ENCODE measurements at places on chromosomes 2 and 18. TPM values are rescaled to one million over a fixed set of nuclear protein-coding genes. Genes with fewer than 3 reads are reported as not detected.

The GPR35 gene
- polyA plus RNA-seq = 44.2 TPM

DNA sequence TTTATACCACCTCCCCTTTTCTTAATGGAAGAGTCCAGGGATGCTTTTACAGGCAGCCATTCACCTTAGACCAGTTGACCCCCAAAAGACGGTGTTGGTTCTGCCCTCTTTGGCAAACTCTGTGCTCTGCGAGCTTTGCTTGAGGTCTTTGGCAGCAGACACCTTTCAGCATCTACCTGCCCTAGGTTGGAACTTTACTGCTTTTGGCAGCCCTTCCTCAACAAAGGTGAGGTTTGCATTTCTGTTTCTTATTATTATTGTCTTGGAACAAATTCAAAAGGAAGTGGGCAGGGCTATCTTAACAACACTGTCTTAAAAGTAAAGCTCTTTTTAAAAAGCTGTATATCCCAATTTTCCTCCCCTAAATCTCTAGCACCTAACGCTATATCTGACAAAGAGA lies 136.4 kb upstream of the SLC14A2 start:
- no peak for DNase-seq

- DNase-seq = no peak
Observed at GRCh38 chr2:60534052-60534685, 19.3 kb downstream of the BCL11A start.

The ADD2 gene
- polyA plus RNA-seq = 0.07 TPM

- DNase-seq = no peak
Observed at GRCh38 chr18:68937029-68937599, 139.2 kb downstream of the CCDC102B start.

The SLC4A3 gene
- polyA plus RNA-seq = 0.95 TPM

DNA sequence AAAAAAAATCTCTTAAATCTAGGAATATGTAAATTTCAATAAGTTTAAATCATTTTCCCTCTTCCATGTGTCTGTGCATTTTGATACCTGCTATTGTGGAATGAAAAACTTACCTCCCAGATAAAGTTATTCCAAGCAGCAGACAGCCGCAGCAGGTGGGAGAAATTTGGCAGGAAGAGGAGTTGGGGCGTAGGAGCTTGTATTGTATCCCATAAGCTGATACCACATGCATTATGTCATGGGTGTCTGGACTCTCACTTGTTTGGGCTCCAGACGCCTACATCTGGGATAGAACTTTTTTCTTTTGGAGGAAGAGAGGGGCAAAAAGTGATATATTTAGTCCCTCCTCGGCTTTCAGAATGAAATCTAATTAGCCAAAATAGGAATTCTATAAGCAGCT lies 59.3 kb upstream of the TCF4 start:
- no peak for DNase-seq

- peak; percentile 41 for DNase-seq
Observed at GRCh38 chr2:215773728-215774127, 239.6 kb downstream of the MREG start.

The TDRD15 gene
- polyA plus RNA-seq = 0.12 TPM

DNA sequence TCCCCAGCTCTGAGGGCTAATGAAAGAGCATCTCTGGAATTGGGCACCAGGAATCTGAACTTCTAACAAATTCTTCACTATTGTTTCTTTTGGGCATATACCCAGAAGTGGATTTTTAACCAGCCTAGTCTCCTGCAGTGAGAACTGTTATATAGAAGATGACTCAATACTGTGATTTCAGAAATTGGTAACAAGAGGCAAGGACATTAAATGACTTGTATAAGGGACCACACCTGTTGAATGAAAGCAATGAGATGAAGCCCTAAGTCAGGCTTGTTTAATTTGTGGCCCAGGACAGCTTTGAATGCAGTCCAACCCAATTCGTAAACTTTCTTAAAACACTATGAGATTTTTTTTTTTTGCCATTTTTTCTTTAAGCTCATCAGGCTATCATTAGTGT lies 57.9 kb downstream of the EPC2 start:
- DNase-seq = no peak

The FHOD3 gene
- polyA plus RNA-seq = not detected

The C1QL2 gene
- not detected for polyA plus RNA-seq

The PLB1 gene
- polyA plus RNA-seq = 1.8 TPM

- no peak for DNase-seq
Observed at GRCh38 chr18:24695168-24695567, 234.7 kb downstream of the HRH4 start.

GRCh38 chr2:233480490-233481202 lies 85.9 kb downstream of the USP40 start:
- DNase-seq = peak; percentile 18

GRCh38 chr18:50092245-50092805 lies 102.6 kb downstream of the MYO5B start:
- DNase-seq = no peak

GRCh38 chr18:35728676-35729075 lies 147.1 kb downstream of the GALNT1 start:
- DNase-seq = no peak

- no peak for DNase-seq
Observed at GRCh38 chr2:141968433-141968832, 162.4 kb downstream of the LRP1B start.

The DTNB gene
- polyA plus RNA-seq = 21.7 TPM

DNA sequence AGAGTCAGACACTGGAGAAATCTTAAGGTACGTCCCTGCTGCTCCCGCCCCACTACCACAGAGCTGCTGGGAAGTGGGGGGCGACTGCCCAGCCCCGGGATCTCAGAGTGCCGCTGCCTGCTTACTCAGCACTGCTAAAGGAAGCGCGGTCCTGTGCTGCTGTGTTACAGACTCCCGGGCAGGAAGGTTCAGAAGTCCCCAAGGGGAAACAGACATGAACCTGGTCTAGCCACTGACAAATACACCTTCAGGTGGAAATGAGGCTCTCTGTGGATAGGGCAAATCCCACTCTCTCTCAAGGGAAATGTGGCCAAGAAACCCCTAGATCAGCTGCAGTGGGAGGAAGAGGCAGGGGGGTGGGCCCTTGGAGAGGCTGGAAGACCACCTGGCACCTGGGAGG lies 13.7 kb downstream of the MTERF4 start:
- DNase-seq = no peak

DNA sequence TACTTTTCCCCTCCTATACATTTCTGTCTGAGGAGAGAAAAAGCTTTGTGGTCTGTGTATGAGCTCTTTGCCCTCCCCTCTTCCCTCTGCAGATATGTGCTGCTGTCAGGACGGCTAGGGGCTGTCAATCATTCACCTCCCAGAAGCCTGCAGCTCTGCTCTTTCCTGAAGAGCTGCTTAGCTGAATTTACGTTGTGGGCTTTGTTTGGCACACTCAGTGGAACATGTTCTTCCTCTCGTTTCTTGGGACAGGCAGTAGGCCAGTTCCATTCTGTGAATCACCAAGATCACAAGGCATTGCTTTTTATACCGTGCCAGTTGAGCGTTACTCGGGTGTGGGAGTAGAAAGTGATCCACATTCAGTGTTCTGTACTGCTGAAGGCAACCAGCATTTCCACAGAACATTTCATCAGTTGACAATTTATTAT lies 136.7 kb downstream of the LAMA3 start:
- no peak for DNase-seq

DNA sequence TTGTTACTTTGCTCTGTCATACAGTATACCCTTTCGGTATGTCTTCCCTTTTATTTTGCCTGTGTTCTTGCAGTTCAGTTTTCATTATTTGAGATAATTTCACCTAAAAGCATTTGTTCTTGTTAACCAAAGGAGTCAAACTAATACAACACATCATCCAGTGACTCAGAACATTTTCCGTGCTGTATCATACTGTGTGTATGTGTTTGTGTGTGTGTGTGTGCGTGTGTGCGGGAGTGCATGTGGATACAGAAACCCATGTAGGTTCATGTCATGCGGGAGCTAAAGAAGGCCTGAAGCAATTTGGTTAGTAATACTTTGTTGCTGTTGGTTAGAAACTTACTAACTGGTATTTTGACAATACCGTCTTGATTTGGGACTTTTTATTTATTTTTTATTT lies 60.0 kb downstream of the CEP192 start:
- no peak for DNase-seq

The CTAGE1 gene
- not detected for polyA plus RNA-seq

DNA sequence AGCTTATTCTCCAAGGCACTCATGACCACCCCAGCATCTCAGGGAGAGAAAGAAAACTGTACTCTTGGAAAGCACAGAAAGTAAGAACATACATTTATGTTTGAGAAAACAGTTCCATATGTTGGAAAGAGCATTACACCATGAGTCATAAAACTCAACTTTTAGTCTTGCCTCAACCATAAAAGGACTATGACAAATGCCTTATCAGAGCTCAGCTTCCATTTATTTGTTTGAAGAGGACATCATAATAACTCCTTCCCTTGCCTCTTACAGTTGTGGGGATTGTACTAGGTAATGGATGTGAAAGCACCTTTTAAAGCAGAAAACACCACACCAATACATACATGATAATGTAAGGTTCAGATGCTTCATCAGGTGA lies 370.8 kb downstream of the LNPK start:
- DNase-seq = peak; percentile 17

The PSMA8 gene
- not detected for polyA plus RNA-seq

GRCh38 chr2:232634206-232635150 lies 1.1 kb downstream of the EFHD1 start:
- no peak for DNase-seq

GRCh38 chr2:59935005-59935404 lies 618.4 kb downstream of the BCL11A start:
- no peak for DNase-seq

- no peak for DNase-seq
Observed at GRCh38 chr18:2978661-2979106, 34.3 kb downstream of the LPIN2 start.

DNA sequence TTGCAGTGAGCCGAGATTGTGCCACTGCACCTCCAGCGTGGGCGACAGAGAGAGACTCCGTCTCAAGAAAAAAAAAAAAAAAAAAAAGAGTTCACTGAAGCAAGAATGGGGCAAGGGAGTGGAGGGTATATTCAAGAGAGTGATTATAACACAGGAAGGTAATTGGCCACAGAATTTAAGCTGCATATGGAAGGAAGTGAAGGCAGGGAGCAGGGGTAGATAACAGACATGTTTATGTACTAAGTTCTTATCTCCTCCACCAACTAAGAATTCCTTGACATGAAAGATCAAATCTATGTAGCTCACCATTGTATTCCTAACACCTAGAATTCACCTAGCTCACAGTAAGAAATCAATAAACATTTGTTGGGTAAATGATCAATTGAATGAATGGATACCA lies 37.3 kb downstream of the GKN2 start:
- DNase-seq = no peak

DNA sequence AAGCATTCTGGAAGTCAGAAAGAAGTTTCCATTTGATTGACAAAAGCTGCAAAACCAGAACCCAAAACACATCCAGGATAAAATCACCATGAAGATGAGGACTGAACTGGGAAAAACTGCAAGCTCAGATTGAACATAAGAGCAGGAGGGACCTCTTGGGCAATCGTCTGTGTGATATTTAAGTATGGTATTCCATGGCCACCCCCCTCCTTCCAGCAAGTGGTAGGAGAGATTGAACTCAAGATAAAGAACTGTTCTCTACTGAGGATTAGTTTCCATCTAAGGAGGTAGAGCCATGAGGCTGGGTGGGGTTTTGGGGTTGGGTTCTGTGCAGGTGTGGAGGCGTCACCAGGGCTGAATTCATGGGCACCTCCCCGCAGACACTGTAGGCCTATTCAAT lies 251.1 kb downstream of the NCKAP5 start:
- no peak for DNase-seq

- no peak for DNase-seq
Observed at GRCh38 chr2:42838133-42838532, 45.8 kb upstream of the HAAO start.

DNA sequence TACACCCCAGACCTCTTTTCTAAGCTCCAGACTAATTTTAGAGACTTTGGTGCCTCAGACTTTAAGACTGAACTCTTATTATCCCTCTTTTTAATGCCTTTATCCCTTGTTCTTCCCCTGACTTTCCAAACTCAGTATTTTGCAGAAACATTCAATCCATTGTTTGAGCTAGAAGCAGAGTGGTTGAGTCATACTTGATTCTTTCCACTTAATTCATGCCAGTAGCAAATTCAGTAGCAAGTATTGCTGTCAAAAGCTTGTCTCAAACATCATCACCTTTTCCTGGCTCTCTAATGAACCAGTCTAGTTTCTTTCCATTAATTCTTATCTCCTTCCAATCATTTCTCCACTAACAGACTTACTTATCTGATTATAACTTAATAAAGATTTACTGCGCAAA lies 699.7 kb upstream of the ZNF804A start:
- DNase-seq = no peak

GRCh38 chr2:234874347-234875046 lies 77.3 kb upstream of the SH3BP4 start:
- peak; percentile 49 for DNase-seq

GRCh38 chr2:134408791-134409190 lies 154.9 kb downstream of the MGAT5 start:
- no peak for DNase-seq

DNA sequence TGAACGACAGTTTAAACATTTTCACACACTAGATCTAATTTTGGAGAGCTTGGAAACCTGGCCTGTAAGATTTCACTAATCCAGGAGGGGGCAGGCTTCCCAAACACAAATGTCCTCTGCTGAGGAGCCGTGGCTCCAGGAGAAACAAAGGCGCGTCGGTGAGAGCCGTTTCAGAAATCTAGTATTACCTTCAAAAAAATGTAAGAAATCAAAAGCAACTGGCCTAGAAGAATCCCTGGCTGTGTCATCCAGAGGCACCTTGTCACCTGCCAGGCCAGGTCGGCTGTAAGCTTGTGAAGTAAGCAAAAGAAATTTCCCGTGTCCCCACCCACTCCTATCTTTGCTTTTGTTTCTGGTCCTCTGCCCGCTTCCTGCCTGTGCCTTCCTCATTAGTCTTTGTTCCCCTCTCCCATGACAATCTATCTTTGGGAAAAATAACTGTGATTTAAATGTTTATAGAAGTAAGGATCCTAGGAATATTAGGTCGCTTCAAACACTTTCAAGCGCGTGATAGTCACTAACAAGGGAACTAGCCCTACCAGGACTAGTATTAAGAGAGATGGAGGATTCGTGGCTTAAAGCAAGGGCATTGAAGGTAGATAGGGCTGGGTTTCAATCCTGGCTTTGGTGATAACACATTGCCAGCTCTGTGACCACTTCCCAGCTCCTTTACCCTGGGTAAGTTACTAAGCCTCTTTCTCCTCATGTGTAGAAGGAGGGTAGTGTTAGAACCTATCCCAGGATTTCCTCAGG lies 99.5 kb upstream of the STK39 start:
- peak; percentile 62 for DNase-seq

Data from HepG2 (cell line).